ENCODE measurements at places on chromosomes 11 and 22.

GRCh38 chr11:133978794-133979193 is 22.0 kb upstream of the IGSF9B start:
- no peak for DNase-seq

DNA sequence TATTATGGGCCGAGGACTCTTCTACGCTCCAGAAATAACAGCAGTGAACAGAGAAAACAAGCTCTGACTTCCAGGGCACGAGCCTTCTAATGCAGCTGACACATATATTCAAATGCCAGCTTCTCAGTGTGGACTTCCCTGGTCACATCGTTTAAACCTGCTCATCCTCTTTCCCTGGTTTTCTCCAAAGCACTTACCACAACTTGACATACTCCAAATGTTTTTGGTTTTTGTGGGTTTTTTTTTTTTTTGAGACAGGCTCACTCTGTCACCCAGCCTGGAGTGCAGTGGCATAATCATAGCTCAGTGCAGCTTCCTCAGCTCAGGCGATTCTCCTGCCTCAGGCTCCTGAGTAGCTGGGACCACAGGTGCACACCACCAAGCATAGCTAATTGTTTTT is 105.5 kb downstream of the MICAL3 start:
- no peak for DNase-seq

DNA sequence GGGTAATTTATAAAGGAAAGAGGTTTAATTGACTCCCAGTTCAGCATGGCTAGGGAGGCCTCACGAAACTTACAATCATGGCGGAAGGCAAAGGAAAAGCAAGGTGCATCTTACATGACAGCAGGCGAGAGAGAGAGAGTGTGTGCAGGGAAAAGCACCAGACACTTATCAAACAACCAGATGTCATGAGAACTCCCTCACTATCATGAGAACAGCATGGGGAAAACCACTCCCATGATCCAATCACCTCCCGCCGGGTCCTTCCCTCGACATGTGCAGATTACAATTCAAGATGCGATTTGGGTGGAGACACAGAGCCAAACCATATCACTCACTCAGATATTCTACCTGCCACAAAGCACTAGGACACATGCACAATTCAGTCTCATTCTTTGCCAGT is 48.1 kb upstream of the HMGXB4 start:
- no peak for DNase-seq

GRCh38 chr11:32939866-32940265 is 47.3 kb downstream of the QSER1 start:
- DNase-seq, result no peak

DNA sequence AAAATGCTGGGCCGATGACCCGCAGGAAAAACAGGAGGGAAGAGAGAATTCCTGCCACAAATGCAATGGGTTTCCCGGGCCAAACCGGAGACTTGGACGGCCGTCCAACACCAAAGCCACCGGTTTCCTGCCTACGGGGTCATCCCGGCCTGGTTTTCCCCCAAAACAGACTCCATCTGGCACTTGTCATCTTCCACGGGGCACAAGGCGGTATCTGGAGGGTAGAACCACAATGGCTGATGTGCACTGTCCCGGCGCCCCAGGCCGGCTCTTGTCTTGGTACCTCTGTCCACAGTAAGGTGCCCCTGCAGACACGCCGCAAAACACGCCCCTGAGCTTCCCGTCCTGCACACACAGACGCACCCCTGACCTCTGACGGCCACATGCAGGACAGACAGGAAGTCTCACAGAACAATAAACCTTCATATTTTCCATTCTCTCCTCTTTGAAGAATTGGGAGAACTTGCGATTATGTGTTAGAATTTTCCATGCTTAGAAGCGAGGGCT is 20.1 kb downstream of the CELSR1 start:
- DNase-seq, result no peak

DNA sequence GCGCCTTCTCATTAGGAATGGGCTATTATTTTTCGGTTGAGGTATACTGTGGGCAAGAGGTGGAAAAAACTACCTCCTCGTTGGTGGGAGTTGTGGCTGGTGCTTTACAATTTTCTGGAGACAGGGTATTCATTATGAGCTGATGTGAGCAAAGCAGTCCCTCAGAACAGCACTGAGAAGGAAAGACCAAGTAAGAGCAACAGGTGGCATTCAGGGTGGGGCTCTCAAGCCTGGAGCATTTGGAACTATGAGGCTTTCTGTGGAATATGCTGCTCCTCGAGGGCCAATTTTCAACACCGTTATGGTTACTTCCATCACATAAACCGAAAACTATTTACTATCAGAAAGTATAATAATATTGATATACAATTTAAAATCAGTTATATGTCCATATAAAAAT is 3.7 kb downstream of the SNX19 start:
- no peak for DNase-seq

- no peak for DNase-seq
These were observed 31.9 kb downstream of the ATG13 start for GRCh38 chr11:46649180-46649738.

DNA sequence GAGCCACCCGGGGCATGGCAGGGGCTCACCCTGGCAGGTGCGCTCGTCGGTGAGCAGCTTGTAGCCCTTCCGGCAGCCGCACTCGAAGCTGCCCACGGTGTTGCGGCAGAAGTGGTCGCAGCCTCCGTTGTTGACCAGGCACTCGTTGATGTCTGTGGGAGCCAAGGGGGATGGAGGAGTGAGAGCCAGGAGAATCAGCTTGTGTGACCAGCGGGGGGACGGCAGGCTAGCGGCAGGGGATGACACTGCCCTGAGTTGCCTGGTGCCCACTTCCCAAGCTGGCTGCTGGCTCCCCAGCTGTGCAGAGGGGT is 44.7 kb upstream of the TTLL12 start:
- DNase-seq, result no peak

- DNase-seq, result peak; percentile 12
These were observed 4.2 kb downstream of the MUC5B start for GRCh38 chr11:1226986-1227550.

GRCh38 chr11:114080219-114080618 is 20.7 kb downstream of the ZBTB16 start:
- DNase-seq, result no peak

GRCh38 chr11:132941761-132942160 is 590.5 kb downstream of the OPCML start:
- no peak for DNase-seq

GRCh38 chr11:58784995-58785394 is 53.3 kb upstream of the GLYAT start:
- DNase-seq, result no peak

- DNase-seq, result no peak
These were observed 19.5 kb downstream of the PVALB start for GRCh38 chr22:36797374-36797773.

DNA sequence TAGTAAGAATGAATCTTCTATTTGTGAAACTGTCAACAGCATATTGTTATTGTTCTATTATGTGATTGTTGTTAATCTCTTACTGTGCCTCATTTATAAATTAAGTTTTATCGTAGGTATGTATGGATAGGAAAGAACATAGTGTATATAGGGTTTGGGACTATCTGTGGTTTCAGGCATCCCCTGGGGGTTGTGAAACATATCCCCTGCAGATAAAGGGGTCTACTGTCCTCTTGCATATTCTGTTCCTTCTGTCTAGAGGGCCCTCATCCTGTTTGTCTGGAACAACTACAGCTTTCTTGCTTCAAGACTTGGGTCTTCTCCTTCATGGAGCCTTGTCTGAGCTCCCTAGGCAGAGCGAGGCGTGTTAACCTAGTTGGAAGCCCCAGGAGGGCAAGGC is 159.6 kb downstream of the KIRREL3 start:
- DNase-seq, result no peak

DNA sequence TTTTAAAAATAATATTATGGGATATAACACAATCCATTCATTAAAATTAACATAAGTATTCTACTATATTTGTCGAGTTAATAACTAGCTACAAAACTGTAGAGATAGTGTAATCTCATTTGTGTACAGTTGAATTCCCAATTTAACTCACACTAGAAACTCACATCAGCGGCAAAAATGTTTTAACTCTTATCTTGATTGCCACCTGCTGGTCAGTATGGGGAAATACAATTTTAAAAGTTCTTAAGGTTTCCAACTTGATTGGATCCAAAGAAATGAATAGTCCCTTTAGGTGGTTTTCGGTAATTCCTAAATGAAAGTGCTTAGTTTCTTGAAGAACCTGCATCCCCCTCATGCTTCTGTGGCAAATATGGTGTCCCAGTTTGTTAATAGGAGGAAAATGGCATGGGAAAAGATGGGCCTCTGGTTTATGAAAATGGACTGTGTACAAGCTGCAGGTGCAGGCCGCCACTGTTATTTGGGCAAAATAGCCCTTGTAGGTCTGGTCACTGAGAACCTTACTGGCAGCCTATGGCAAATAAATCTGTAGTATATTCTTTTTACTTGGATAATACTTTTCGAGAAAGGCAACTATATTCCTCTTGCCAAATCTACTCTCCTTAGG is 33.7 kb upstream of the SLC17A6 start:
- no peak for DNase-seq

DNA sequence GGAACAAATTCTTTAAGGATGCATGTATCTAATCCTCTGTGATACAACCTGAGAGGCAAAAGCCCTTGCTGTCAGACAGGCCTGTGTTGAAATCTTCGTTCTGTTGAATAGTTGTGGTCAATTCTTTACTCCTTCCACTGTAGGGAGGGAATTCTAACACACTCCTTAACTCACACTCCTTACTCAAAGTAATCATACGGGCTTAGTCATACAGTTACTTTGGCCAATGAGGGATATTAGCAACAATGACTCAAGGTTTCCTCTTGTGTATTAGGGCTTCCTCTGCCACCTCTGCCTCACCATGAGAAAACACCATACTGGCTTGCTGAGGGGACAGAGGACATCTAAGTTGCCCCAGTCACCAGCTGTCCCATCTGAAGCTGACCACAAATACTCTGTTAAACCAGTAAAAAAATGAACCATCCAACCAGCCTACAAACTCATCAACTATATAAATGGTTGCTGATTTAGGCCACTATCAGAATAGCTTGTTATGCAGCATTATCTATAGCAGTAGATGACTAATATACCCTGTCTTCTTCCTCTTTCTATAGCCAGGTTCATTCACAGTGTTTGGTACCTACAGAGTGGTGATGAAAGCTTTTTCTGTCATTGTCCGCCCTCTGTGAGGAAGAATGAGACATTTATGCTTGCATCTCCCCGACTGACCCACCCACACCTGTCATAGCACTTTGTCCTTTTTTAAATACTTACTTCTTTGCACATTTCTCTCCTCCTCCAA is 322.8 kb upstream of the SYN3 start:
- DNase-seq, result no peak

- peak; percentile 86 for DNase-seq
These were observed 38.6 kb downstream of the ETS1 start for GRCh38 chr11:128548649-128549255.

DNA sequence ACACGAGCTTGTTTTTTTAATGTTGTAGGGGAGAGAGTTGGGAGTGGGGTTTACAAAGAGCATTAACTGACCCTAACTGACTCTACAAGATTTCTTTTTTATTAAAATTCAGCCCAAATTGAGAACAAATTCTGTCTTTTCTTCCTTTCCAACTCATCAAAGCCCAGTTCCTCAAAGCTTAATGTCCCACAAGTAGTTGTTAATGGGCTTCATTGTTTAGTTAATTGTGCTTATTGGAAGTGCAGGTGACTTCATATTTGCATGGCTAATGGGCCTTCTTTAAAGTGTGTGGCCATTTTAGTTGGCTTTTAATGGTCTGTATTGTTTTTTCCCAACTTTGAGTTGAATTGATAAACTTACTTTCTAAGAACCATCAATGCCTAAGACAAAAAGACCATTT is 39.8 kb downstream of the MPPED2 start:
- DNase-seq, result no peak

GRCh38 chr22:26779108-26779507 is 121.7 kb downstream of the MIAT start:
- no peak for DNase-seq

DNA sequence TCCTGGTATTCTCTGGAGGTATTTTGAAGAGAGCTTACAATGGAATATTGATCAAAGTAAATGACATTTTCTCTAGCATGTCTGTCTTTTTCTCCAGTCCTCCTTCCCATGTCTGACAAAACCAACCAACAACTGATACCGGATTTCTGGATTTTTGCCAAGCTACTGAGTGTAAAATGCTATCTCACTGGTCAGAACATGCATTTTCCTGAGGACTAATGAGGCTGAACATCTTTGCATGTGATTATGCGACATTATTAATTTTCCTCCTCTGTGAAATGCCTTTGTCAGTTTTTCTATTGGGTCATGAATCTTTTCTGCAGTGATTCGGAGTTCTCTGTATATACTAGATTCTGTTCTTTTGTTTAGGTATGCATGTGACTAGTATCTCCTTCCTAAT is 51.4 kb downstream of the CDON start:
- DNase-seq, result no peak

DNA sequence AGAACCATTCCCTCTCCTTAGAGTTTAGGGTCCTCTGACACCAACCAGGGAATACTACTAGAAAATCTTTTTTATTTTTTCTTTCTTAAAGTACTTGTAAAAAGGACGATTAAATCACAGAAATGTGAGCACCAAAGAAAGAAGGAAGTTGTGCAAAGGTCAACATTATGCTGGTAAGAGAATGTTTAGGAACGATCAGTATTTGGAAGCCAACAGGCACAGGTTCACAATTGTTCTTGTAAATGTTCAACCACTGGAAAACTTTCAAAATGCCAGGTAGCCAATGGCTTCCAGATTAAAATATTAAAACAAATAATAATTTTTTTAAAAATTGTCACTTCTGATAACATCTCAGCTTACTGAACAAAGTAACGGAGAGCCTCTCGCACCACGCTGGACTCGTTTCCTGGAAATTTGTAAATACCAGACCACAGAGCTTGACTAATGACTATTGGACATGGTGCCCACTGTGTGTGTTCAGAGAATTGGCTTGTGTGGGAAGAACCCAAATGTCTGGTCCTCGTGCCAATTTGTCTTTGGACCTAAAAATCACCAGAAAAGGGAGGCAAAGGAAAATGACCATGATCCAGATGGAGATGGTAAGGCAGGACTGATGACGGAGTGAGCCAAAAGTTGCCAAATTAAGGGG is 20.8 kb downstream of the COMMD9 start:
- DNase-seq, result no peak

GRCh38 chr22:50522208-50522805 is 3.1 kb downstream of the SCO2 start:
- no peak for DNase-seq

GRCh38 chr11:111000400-111001080 is 245.0 kb upstream of the POU2AF2 start:
- peak; percentile 41 for DNase-seq

DNA sequence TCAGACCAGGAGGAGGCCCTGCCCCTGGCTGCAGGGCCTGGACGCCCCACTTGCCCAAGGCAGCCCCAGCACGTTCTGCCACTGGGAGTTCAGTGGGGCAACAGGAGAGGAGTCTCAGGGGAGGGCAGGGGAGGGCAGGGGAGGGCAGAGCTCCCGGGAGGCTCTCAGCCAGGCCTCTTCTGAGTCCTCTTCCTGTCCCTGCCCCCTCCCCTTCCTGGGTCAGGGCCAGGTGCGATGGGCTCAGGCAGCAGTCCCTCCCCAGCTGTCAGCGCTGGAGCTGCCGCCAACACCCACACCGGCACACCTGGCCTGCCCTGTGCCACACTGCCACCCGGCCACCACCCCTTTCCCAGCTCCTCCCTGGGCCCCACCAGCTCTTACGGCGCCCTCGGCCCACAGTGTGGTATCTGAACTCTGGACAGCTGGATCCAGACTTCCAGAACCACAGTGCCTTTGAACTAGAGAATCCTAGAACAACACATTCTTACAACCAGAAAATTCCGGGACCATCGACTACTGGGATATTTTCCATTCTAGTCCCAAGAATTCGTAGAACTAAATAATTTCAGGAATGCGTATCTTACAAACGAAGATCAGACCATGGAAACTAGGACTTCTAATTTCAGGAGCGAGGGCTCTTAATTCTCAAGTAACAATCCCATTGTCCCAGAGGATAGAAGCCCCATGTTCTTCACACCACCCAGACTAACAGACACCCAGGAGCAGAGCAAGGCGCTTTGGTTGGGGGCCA is 21.8 kb downstream of the RPL3 start:
- DNase-seq, result no peak
